ENCODE measurements at places on chromosomes 1 and 21.

DNA sequence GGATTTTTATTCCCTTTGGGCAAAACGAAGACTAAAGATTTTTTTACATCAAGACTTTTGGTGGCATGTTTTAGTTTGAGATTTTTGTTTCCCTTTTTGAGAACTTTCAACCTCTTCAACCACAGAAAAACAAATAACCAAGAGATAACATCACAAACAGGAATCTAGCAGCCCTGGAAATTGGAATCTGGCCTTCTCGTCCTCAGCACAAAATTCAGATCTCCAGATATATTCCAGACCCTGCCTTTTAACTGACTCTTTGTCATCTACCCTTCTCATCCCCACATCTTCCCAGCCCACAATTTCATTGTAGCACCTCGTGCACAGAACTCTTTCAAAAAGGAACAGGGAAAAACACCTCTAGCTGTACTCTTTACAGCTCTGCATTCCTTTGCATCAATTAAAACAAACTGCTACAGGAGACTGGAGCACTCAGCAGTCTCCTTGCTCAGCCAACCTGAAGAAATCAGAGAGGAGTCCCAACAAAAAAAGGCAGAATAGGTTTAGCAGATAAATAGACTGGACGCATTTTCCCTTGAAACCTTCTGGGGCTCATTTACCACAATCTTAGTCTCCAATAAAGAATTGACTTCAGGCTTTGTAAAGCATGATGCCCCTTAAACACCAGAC is 251.0 kb downstream of the TTLL7 start:
- ATAC-seq, result no peak

DNA sequence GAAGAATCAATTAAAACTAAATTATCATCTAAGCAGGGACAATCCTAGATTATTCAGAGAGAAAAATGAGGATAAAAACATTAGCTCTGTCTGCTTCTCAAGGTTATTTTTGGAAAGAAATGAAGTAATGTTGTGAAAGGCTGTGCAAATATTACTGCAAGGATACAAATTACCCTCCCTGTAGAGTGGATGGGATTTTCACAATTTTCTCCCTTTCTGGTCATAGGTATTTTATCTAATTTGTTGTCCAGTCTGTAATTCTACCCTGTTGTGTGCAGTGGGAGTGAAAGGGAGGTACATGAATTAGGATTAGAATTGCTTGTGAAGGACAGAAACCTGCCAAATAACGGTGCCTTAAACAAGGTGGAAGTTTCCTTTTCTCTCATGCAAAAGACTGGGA is 54.7 kb downstream of the MAP3K7CL start:
- no peak for ATAC-seq

- ATAC-seq, result no peak
Measured at GRCh38 chr1:24301785-24302175, 17.4 kb upstream of the GRHL3 start.

DNA sequence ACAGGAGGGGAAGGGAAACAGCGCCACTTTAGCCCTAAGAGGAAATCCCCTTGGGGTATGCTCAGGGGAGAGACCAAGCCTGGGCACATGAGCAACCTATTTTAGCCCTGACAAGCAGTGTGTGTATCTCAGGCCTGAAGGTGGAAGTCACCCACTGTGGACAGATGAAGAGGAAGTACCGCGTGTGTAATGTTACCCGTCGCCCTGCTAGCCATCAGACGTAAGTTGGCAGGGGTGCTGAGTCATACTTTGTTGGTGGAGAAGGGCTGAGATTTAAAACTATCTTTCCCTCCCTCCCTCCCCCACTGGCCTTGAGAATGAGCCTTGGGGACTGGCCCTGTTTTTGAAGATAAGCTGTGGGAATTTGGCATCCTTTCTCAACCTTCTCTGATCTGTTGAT is 11.2 kb downstream of the AGO1 start:
- ATAC-seq, result peak; percentile 54

GRCh38 chr1:200963076-200963475 is 60.4 kb downstream of the KIF21B start:
- ATAC-seq, result no peak

Data from esophagus mucosa (tissue), 1 donor.